Posterior cingulate gyrus (tissue), 11 donors: ENCODE measurements at places on chromosomes 7 and 10.

DNA sequence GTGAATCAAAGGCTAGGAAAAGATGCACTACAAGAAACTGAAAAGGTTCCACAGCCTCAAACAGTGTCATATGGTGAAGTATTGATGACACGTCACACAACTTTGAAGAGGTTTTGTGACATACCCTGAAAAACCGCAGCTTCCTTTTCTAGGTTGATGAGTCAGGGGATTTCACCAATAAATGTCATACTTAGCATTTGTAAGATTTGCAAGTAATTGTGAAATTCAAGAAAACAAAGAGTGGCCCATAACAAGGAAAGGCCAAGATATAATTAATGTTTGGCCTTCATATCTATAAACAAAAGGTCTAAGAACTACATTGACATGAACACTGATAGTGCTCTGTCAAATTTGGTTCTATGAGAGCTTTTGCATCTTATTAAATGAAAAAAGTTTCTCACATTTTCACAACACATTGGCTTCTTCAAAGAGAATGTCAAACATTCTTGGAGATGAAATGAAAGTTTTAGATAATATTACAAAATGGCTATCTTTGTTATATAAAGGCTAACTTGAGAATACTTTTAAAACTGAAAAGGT lies 62.0 kb upstream of the NAMPT start:
- no peak for DNase-seq

DNA sequence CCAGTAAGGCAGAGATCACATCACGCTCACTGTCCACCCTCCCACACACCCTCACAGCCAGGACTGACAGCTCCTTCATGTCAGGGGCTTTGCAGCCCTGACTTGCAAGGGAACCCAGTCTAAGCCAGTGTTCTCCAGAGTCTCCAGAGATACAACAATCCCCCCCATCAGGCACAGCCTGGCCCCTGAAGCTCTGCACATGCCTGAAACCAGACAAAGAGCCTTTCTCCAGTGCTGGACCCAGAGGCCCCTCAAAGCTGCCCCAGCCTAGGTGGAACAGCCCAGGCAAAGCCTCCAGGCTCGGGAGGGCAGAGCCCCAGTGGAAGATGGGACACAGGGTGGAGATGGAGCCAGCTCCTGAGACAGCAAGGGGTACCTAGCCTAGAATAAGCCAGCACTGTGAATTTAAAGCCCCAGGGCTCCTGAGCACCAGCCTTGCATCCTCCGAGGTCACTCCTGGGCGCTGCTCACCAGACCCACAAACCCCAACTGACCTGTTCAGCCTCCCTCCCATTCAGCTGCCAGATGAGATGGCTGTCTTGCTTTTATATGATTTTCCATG lies 50.2 kb downstream of the GRID1 start:
- no peak for DNase-seq

- DNase-seq = no peak
Observed at GRCh38 chr10:128751284-128751683, 625.1 kb upstream of the MKI67 start.

- DNase-seq = no peak
Observed at GRCh38 chr10:71338728-71339495, 19.9 kb downstream of the SLC29A3 start.

GRCh38 chr10:23358357-23358756 lies 13.8 kb upstream of the C10orf67 start:
- DNase-seq = no peak

DNA sequence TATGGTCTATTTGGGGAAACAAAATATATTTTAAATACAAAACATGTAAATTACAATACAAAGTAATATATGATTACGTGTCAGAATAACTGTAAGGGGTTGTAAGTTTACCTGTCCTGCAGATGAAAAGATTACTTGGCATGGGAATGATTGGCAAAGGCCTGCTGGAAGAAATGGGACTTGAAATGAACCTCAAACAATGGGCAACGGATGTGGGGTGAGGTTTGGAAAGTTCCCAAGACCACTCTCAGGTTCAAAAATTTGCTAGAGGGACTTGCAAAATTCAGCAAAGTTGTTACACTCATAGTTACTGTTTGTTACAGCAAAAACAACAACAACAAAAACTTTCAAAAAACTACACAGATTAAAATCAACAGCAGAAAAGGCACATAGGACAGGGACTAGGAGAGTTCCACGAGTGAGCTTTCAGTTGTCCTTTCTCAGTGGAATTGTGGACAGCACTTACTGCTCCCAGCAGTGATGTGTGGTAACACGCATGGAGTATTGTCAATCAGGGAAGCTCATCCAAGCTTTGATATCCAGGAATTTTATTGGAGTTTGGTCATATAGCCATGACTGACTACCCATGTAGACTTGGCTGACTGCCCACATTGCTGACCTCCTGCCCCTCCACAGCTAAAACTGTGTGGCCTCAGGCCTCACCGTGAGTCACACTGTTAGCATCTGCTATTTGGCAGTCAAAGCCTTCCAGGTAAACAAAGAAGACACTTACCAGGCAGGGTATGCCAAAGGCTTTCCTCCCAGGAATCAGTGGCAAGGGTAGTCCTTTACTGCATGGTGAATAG lies 43.8 kb downstream of the EXOC6 start:
- no peak for DNase-seq

- no peak for DNase-seq
Observed at GRCh38 chr10:101287183-101287996, 58.1 kb upstream of the LBX1 start.

DNA sequence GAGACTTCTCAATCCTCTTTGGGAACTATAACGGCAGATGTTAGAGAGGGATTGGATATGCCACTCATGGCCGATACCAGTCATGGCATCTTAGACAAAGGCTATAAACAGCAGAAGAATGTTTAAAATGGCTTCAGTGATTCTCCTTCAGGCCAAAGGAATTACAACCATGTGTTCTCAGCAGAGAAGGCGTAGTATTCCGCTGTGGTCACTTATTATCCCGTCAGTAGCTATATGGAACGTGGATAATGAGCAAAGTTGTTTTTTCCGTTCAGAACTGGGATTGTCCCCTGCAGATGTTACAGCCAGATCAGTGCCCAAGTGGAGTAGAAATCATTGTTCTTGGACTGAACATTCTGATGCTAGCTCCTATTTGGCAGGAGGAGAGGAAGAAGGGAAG lies 43.1 kb downstream of the TEX36 start:
- no peak for DNase-seq

GRCh38 chr7:139588632-139589031 lies 65.1 kb downstream of the CLEC2L start:
- peak; percentile 20 for DNase-seq

GRCh38 chr7:134457210-134457609 lies 1.7 kb downstream of the AKR1B1 start:
- no peak for DNase-seq

GRCh38 chr10:113129117-113129516 lies 179.1 kb downstream of the TCF7L2 start:
- no peak for DNase-seq

- no peak for DNase-seq
Observed at GRCh38 chr7:157889480-157889879, 552.7 kb downstream of the DNAJB6 start.

GRCh38 chr10:103080891-103081581 lies 112.0 kb downstream of the NT5C2 start:
- DNase-seq = no peak

- DNase-seq = peak; percentile 91
Observed at GRCh38 chr10:21534604-21535493, 817 bp downstream of the MLLT10 start.

DNA sequence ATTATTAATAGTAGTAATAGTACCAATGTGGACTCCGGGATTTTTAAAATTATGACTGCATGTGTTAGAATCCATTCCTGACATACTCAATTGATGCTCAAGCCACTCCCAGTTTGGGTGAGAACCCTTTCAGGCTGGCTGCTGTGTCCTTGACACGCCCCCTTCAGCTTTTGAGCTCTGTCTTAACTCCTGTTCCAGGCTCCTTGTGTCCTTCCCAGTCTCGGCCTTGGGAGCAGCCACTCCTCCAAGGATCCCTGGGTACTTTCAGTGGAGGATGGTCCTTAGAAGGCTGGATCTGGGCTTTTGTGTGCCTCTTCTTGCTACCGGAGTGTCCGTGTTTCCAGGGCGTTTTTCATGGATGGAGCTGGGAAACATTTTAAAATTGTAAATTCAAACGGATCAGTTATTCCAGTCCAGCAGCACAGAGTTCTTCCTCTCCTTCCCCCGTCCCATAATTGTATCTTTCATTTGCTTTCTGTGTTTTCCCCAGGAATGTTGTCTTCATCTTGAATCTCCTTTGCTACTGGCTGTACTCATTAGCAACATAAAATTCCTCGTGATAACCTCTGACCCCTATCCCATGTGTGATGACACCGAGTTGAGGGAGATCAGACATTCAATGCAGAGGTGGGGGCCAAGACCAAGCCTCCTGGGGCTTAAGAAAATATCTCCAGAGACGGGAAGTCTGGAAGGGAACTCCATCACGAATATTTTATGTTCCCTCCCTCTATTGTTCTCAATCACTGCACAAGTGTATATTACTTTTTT lies 40.0 kb upstream of the PFKFB3 start:
- no peak for DNase-seq

DNA sequence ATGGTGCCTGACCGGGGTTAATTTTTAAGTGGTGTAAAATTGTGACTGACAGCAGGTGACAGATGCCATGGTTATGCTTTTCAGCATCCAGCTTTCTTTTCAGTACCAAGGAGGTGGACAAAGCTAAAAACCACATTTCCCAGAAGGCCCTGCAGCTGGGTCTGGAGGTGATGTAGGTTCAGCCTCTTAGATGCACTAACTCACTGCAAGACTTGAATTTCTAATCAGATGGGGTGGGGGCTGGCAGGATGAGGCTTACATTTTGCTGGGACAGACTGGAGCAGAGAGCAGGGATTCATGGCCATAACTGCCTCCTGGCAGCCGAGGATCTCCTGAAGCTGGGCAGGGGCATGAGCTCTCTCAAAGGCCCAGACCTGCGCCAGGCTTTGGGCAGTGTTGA lies 52.4 kb downstream of the PDIA4 start:
- DNase-seq = peak; percentile 71

GRCh38 chr7:46449743-46450142 lies 528.7 kb upstream of the IGFBP3 start:
- DNase-seq = no peak

GRCh38 chr7:45652630-45653029 lies 78.5 kb downstream of the ADCY1 start:
- DNase-seq = no peak

- no peak for DNase-seq
Observed at GRCh38 chr7:155763691-155764437, 48.4 kb downstream of the SHH start.

DNA sequence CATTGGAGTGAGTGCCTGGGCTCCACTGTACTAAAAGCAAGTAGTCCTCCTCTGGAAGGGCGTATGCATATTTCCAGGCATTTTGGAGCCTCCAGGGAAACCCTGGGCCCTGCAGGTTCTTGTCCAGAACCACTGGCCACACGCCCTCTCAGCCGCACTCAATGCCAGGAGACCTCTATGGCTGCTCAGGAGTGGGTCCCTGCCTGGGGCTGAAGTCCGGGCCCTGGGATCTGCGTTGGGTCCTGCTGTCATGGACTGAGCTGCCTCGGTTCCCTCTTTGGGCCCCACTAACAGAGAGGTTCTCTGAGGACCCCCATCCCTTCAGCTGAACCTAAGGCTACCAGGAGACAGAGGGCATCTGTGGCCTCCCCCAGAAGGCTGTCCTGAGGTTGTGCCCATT lies 58.3 kb downstream of the GRK5 start:
- no peak for DNase-seq

DNA sequence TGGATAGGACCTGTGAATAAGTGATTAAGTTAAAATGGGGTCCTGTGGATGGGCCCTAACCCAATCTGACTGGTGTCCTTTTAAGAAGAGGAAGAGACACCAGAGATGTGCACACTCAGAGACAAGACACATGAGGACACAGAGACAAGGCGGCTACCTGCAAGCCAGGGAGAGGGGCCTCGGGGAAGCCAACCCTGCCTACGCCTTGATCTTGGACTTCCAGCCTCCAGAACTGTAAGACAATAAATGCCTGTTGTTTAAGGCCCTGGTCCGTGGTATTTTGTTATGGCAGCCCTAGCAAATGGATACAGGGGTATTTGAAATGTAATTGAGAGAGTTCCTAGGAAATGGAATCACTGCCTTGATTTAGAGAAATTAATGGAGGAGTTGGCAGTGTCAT lies 225.3 kb downstream of the SKAP2 start:
- DNase-seq = no peak
